ENCODE measurements at places on chromosomes 16 and 17.

DNA sequence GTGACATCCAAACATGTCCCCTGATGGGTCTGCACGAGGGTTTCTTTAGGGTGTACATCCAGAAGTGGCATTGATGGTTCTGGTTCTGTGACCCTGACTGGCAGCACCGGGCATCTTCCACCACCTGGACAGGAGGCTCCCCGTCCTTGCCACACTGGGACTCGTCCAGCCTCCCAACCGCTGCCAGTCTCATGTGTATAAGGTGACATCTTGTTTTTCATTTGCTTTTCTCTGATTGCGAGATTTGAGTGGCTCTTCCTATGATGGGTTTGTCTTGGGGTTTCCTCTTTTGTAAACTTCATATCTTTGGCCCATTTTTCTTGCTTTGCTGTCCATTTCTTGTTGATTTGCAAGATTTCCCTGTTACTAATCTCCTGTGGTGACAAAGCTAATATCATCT, 9.2 kb upstream of the LIMD2 start:
- DNase-seq = no peak

DNA sequence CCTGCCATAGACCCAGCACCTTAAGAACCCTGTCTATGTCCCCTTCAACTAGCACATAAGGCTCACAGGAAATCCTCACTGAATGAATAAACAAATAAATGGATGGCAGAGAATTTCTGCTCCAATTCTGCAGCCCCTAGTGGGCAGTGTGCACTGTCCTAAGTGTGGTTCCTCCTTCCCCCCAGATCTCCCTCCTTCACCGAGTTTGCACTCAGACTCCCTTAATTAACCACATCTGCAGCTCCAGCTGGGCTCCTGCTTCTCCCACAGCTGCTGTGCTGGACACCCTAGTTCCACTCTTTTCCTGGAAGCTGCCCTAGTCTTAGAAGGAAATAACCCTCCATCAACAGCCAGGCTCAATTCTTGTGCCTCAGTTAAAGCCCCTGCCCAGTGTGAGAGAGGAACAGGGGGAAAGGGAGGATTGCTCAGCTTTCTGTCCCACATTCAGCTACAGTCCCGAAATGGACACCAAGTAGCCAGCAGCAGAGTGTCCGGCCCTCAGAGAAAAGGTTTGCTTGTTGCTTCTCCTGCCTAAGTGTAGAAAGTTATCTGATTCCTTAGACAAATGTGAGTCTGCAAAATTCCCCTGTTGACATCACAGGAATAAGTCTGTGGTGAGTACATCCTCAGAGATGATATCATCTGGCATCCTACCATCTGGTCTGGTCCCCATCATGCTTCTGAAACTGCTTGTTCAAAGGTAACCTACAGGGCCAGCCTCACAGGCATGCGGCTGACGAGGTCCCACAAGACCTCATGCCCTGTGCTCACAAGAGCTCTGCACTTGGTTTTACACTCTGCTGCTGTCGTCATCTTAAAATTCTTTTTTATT, 12.3 kb downstream of the LRRC3C start:
- DNase-seq = peak; percentile 26

DNA sequence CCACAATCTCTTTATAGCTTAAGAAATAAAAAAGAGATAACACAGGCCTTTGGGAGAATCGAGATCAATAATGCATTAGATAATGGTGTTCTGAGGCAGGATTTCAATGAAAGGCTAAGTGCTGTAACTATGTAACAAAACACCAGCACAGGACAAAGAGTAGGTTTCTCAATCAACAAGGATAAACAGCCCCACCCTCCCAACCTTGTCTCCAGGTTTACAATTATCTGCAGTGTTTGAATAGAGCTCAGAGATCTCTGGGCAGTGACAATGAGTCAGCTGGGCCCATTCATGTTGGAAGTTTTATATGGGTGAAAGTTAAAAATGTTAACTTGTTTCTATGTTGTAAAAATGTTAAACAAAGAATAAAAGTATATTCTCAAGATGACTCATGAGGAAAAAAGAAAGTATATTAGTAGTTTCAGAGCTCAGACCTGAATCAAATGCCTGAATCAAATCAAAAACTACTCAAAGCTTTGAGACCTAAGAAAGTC, 17.0 kb upstream of the KRT20 start:
- DNase-seq = no peak

GRCh38 chr17:50169121-50169764, 3.4 kb downstream of the SGCA start:
- DNase-seq = peak; percentile 56

DNA sequence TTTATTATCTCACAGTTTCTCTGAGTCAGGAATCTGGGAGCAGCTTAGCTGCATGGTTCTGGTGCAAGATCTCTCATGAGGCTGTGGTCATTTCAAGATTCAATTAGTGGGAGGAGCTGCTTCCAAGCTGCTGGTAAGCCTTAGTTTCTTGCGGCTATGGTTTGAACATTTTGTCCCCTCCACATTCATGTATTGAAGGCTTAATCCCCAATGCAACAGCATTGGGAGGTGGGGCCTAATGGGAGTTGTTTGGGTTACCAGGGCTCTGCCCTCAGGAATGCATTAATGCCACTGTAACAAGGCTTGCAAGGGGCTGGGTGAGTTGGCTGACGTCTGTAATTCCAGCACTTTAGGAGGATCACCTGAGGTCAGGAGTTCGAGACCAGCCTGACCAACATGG, 272.9 kb downstream of the UTP18 start:
- no peak for DNase-seq

GRCh38 chr16:56611281-56611833, 3.0 kb downstream of the MT2A start:
- no peak for DNase-seq

DNA sequence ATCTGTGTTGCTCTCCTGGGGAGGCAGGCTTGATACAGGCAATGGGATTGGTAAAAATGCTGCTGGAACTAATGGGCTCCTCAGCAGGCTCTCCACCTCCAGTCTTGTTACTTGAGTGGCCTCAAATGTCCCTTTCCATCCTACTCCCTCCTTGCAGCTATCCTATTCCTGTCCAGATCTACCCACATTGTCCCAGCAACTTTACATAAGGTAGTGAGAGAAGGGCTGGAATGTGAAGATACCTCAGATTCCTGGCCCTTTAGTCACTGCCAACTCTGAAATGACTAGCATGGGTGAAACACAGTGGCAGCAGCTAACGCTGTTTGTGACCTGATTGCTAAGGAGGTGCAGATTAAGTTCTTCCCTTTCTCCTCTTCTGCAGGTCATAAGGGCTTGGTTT, 210.1 kb upstream of the HS3ST4 start:
- DNase-seq = no peak

GRCh38 chr17:57429966-57430365, 173.6 kb downstream of the MSI2 start:
- no peak for DNase-seq

GRCh38 chr16:27972500-27972899, 91.0 kb downstream of the GSG1L start:
- no peak for DNase-seq

Data from NCI-H2227 treated with DMSO at 0.1 percent for 48 hours (cell line).